ENCODE measurements at places on chromosomes 4 and X.

GRCh38 chr4:107743532-107743931, 23.5 kb upstream of the PAPSS1 start:
- no peak for DNase-seq

GRCh38 chrX:71241301-71241700, 12.6 kb downstream of the ZMYM3 start:
- no peak for DNase-seq

GRCh38 chrX:12910423-12911121, 4.2 kb downstream of the TLR8 start:
- DNase-seq, result no peak

DNA sequence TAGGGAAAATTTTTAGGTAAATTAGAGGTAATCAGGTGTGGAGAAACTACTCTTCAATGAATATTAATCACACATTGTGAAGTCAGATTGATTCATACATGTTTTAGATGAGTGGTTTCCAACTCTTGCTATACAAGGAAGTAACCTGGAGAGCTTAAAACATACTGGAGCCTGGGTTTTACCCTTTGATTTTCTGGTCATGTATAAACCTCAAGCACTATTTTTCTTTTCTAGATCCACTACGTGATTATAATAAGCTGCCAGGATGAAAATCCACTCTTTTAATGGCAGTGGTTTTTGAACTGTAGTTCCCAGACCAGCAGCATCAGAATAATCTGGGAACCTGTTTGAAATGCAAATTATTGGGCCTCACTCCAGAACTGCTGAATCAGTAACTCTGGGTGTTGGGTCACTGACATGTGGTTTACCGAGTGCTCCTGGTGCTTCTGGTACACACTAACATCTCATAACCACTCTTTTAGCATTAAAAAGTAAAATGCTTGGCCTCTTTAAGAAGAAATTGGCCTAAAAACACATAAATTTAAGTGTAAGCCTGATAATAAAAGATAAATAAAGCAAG, 63.4 kb downstream of the DCAF12L1 start:
- no peak for DNase-seq

DNA sequence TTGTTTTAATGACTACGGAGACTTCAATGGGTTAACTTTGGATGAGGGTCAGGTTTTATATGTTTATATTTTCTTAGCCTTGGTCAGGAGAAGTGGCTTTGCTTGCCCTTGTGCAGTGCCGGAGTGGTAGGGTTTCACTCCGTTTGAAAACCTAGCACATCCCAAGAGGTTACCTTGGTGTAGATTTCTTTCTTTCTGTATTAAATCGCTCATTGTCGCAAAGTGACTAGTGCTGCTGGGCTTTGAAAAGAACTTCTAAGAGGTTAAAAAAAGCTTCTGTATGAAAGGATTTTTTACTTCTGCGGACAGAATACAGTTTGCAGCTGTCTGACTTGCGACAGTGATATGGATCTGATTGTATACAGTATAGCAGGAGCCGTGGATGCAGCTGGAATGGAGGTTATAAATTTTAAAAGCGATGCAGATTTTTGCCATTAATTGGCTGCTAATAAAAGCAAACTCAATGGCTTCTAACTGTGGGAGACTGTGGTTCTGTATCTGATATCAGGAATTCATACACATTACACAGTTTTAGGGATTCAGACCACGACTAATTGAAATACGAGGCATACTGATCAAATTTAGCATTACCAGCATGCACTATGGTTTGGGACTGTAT, 340.9 kb upstream of the PITX2 start:
- DNase-seq, result no peak

- DNase-seq, result no peak
Measured at GRCh38 chr4:177285953-177286352, 23.7 kb upstream of the NEIL3 start.
